ENCODE measurements at places on chromosomes 6 and 20. TPM values are rescaled to one million over a fixed set of nuclear protein-coding genes. Genes with fewer than 3 reads are reported as not detected.

CCN6 gene
- total RNA-seq, result not detected

ZNF334 gene
- total RNA-seq, result 25.3 TPM

VWA7 gene
- 4.6 TPM for total RNA-seq

ADGRF1 gene
- total RNA-seq, result 14.8 TPM

SPTLC3 gene
- 23.2 TPM for total RNA-seq

VSTM2L gene
- total RNA-seq, result 71.6 TPM

FNDC1 gene
- total RNA-seq, result 0.40 TPM

BFSP1 gene
- total RNA-seq, result 2.8 TPM

PTCRA gene
- 0.37 TPM for total RNA-seq

CLPSL2 gene
- total RNA-seq, result not detected

FERMT1 gene
- 1.9 TPM for total RNA-seq

DNA sequence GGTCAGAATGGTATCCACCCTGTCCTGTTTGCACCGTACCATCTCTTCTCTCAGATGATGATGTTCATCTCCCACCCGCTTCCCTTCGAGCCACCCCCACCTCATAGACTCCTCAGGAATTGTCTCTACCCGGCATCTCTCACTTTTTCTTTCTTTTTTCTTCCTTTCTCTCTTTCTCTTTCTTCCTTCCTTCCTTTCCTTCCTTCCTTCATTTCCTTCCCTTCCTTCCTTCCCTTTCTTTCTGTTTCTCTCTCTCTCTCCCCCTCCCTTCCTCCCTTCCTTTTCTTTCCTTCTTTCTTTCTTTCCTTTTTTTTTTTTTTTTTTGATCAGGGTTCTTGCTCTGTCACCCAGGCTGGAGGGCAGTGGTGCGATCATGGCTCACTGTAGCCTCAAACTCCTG, 27.7 kb upstream of the PNPLA1 start:
- no peak for DNase-seq

GRCh38 chr6:40124924-40125323, 190.7 kb upstream of the MOCS1 start:
- no peak for DNase-seq

- DNase-seq, result peak; percentile 80
Observed at GRCh38 chr6:146598772-146599405, at the start of gene ADGB. TSS of gene ADGB (plus strand) at chr6:146598972. CDS start at chr6:146599041, 69 bp downstream.

DNA sequence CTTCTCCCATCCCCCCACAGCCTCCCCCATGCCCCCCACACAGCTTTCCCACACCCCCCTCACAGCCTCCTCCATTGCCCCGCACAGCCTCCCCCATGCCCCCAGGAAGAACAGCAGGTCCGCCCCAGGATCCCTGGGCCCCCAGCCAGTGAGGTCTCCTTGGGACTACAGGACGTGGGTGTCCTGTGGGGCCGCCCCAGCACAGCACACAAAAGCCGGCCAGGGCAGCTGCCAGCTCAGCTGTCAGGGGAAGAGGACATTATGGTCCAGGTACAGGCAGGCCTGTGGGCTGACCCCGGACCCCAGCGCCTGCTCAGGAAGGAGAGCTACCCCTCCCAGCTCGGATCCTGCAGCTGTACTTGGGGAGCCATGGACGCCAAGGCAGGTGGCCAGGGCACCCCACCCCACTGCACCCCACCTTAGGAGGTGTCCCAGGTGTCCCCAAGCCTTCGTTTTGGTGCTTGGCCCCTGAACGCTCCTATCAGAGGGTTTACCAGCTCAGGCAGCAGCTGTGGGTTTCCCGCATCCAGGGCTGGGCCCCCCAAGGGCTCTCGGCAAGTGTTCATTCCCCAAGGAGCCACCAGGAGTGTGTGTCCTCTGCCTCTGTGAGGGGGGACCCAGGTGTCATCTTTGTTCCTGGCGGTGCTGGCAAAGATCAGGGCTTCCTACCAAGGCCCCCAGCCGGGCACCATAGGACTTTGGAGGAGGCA, 42.3 kb upstream of the GATA5 start:
- no peak for DNase-seq

DNA sequence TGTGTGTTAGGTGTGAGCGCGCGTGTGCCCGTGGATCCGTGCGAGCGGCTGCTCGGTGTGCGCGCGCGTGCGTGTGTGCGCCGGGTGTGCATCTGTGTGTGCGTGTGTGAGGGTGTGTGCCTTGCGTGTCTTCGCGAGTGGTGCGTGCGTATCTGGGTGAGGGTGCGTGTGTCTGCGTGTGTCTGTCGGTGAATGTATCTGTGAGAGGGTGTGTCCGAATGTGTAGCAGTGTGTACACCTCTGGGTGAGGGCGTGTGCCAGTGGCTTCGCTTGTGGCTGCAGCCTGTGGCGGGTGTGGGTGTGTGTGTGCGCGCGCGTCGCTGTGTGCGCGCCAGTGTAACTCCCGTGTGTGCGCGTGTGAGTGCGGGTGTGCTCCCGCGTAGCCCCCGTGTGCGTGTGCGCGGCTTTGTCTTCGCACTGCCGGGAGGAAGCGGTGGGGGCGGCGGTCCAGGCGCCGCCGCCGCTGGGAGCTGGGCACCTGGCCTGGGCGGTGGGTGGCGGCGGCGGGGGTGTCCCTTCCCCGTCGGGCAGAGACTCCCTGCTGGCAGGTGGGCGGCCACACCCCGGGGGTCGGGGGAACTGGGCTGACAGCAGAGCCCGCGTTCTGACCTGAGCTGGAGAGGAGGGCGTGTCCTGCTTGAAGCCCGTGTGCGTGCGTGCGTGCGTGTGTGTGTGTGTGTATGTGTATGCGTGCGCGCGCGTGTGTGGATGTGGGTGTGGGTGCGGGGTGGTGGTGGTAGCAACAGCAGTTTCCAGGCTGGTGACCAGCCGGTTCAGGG, 61.3 kb upstream of the EPB41L1 start:
- peak; percentile 59 for DNase-seq

- peak; percentile 100 for DNase-seq
Observed at GRCh38 chr6:44387346-44388134, at the start of gene CDC5L. TSS of gene CDC5L (plus strand) at chr6:44387706. CDS start at chr6:44387824, 118 bp downstream.

GRCh38 chr6:135791441-135791840, 60.1 kb upstream of the PDE7B start:
- DNase-seq, result no peak

GRCh38 chr20:4973330-4974097, 27.8 kb downstream of the SLC23A2 start:
- peak; percentile 56 for DNase-seq

- DNase-seq, result no peak
Observed at GRCh38 chr6:2658788-2659187, 91.9 kb downstream of the MYLK4 start.

DNA sequence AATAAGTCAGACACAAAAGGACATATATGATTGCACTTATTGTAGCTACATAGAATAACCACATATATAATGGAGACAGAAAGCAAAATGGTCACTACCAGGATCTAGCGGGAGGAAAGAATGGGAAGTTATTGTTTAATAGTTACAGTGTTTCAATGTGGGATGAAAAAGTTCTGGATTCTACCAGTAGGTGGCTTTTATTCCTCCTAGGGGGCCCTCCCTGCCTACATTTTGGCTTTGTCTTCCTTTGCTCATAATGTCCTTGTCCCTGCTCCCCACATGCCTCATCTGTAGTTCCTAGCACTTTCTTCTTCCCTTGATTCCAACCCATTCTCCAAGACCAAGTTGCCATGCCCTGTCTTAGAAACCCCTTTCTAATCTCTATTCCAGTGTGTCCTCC, 16.3 kb downstream of the ZNF133 start:
- no peak for DNase-seq

GRCh38 chr6:157613011-157613522, 210.0 kb upstream of the SNX9 start:
- DNase-seq, result no peak

- DNase-seq, result no peak
Observed at GRCh38 chr6:30163090-30163917, at the start of gene TRIM15. TSS of gene TRIM15 (plus strand) at chr6:30163546. CDS start at chr6:30163685, 139 bp downstream.

DNA sequence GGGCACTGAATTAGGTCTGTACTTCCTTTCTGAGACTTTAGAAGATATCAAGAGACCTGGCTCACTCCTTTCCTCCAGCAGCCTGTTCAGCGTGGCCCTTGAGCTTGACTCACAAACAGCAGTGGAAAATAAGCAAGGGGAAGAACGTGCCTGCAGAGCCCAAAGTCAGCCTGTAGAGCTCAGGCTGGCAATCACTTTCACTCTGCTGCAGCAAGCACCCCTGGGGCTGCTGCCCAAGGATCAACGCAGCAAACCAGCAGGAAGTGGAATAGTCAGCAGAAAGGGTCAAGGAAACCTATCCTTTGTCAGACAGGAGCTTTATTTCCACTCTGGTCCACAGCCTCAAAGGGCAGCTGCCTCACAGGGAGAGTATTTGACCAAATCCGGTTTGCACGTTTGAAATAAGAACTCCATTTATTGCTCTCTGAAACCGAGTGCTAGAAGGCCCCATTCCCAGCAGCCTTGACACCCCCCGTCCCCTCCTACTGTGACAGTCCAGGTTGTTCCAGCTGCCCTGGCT, 77.4 kb downstream of the PRDM1 start:
- no peak for DNase-seq

- no peak for DNase-seq
Observed at GRCh38 chr20:38489181-38489580, 16.5 kb downstream of the RALGAPB start.

- DNase-seq, result no peak
Observed at GRCh38 chr6:57040011-57040410, 6.5 kb upstream of the KIAA1586 start.

DNA sequence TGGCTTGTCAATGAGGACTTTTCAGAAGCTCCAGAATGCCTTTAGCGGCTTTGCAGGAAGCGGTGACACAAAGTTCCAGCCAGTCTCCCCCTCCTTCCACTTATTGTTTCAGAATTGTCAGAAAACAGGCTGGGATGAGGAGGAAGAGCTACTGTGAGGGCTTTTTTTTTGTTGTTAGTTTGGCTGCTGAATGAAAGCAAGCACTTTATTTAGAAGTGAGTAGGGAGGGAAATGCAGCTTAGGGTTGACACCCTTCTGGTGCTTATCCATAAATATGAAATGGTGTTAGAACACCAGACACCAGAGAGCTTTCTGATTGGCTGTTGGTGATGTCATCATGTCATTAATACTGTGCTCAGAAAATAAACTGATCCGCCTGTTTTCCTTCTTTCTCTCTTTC, 251.5 kb downstream of the SOX4 start:
- DNase-seq, result peak; percentile 72

DNA sequence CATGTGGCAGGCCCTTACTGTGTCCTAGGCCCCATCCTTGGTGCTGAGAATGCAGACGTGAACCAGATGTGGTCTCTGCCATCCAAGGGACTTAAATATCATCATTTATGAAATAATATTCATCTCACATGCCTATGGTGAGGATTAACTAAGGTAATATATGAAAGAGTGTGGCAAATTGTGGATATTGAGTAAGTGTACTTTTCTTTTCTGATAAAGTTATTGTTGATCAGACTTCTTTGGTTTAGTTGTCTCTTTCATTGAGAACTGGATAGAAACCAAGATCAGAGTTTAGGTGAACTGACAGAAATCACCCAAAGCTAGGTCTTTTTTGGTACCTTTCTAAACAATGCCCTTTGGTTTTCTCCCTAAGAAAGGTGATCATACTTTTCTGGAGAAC, 5.0 kb downstream of the CHMP4B start:
- DNase-seq, result no peak

DNA sequence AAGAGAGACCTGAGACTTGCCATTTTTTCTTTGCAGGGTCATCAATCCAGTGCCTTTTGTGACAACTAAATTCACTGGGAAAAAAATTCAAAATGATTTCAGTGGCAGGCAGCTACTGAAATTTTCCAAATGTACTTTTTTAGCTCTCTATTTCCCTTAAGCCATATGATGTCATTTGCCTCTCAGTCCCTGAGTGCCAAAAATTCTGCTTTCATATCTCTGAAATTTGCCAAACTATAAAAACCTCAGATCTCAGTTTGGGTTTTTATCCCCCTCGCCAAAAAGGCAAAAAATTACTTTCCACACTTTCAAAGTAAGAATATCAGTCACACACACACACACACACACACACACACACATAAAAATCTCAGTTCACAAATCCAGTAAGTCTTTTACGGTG, 651.3 kb upstream of the ARID1B start:
- no peak for DNase-seq

DNA sequence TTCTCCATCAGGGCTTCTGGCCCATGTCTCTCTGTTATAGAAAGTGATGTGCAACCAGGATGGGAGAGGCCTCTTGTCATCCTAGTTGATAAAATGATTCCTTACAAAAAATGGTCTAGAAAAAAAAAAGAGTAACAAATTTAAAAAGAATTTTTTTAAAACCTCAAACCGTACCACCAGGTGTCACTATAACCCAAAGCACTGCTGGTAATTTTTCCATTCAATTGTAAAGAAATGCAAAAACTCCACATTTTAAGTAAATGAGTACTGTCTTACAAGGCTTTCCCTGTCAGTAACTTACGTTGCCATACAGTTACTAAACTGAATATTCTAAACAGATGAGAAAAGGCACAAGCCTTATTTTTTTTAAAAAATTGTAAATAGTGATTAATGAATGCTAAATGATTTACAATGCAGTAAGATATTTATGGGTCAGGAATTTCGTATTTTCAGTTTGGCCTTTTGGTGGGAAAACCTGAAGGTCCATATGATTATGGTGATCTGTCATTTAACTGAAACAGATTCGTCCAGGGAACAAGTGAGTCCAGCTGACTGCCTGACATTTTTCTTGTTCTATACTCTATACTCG, 95.4 kb downstream of the OGFRL1 start:
- peak; percentile 88 for DNase-seq

- DNase-seq, result no peak
Observed at GRCh38 chr6:135710042-135710441, 141.5 kb upstream of the PDE7B start.

DNA sequence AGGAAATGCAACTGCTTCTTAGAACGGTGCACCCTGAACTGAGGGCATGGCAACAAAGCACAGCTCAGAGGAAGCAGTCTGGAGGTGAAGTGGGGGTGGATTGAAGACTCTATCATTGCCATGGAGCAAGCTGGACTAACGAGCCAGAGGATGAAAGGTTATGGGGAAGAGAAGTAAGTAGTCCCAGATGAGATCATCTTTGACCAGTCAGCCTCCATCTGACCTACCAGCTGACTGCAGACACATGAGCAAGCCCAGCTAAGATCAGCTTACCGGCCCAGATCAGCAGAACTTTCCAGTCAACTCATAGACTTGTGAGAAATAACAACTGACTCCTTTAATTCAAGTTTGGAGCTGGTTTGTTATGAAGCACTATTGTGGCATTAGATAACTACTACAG, 9.1 kb upstream of the JAG1 start:
- DNase-seq, result no peak

DNA sequence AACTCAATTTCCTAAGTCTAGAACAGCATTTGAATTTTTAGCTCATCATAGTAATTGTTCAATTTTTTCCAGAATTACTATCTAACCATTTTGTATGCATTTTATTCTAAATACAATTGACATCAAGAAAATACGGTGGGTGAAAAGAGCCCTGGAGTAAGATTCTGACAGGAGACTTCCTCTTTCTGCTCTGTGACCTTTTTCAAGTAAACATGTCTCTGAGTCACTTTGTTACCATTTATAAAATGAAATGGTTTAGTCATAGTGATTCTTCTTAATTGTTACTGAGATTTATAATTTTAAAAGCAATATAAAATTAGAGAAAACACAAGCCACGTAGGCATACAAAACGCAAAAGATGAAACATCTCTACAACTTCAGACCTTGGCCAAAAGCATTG, 80.2 kb downstream of the PLCB1 start:
- DNase-seq, result no peak
